ENCODE measurements at places on chromosomes 4 and X. TPM values are rescaled to one million over a fixed set of nuclear protein-coding genes. Genes with fewer than 3 reads are reported as not detected.
A peak's percentile ranks its signal among the peaks of the same experiment; 100 is the strongest.

The ARHGAP6 gene
- total RNA-seq, result not detected

GRCh38 chr4:41957634-41958033, 22.4 kb downstream of the TMEM33 start:
- DNase-seq, result no peak

The SASH3 gene
- total RNA-seq, result 98.7 TPM

DNA sequence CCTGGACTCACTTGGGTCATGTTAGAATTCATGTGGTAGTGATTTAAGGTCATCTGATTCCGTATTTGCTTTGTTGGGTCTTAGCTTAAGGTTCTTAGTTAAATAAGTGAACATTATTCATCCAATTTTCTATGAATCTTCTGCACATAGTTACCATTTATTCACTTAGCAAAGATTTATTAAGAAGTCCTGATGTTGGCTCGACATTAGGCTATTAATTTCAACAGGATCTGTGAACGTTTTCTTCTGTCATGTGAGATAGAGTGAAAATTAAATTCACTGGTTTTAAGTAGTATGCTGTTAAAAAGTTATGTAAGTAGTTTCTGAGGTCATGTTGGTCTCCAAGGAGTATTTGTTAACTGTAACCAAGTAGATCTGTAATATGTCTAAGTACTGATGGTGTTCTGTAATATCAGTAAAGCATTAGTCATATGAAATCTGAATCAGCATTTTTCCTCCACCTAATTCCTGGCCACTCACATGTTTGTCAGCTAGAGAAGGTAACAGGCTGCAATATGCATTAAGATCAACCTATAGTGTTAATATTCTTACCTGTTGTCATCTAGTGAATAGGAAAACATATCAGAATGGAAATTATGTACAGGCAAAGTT, 155.6 kb downstream of the PCDH7 start:
- no peak for DNase-seq

- no peak for DNase-seq
Measured at GRCh38 chr4:97144199-97144598, 999.1 kb downstream of the STPG2 start.

- no peak for DNase-seq
Measured at GRCh38 chr4:105232374-105232773, 85.7 kb downstream of the TET2 start.

DNA sequence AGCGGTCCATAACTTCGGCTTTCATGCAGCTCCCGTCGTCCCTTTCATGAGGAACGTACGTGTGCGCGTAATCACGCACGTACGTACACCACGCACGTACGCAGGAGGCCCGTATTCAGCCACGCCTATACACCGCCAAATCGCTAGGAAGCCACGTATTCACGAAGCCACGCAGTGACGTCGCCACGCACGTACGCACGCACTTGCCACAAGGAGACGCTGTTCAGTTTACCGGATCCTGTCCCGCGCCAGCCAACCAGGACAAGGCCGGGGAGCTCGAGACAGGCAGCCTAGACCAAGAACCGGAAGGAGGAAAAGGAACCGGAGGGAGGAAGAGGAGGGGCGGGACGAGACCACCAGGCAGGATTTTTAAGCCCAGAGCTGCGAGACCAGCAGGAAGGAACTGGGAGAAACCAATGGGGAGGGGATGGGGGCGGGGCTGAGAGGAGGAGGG, at the start of gene EOLA2:
Gene EOLA2, minus strand, starts transcription at position 65 of the 454 bp plus-strand sequence. CDS start 4,617 bp downstream, outside the sequence.
- peak; percentile 95 for DNase-seq

The FREM3 gene
- not detected for total RNA-seq

- DNase-seq, result no peak
Measured at GRCh38 chr4:152537881-152538280, 2.0 kb upstream of the FBXW7 start.

The MAP9 gene
- 6.2 TPM for total RNA-seq

DNA sequence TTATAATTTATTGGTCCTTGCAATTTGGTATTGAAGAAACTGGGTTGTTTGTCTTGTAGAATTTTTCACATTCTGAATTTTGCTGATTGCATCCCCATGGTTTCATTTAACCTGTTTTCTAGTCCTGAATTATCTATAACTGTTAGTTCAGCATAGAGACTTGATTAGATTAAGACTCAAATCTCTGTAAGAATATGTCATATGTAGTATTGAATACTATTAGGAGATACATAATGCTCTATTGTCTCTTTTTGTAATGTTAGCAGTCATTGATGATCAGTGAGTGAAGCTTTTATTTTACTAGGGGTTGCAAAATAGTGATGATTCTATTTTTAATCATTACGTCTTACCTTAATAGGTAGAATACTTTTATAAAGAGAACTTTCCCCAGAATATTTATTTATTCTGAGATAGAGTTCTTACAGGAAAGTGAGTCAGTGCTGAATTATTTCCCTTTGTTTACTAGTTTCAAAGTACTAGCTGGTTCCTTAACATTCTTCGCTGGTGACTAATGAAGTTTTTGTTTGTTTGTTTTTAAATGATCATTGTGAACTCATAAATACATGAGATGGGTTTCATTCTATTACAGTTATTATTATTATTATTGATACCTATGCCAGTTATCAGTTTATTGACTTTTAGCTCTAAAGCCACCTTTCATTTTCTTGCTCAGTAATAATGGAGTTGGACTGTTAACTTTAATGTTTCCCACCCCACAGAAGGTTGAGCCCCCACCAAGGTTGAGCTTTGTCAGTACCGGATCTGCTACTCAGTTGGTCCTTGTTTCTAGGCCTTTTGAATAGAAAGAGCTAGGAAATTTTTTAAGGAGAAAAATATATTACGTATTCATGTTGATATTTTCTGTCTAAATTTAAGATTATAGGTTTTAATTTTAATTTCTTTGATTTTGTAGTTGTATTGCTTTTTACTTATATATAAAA, 102.3 kb downstream of the LARP1B start:
- DNase-seq, result no peak

- DNase-seq, result no peak
Measured at GRCh38 chr4:94519925-94520789, 68.4 kb downstream of the PDLIM5 start.

The MGAT4D gene
- not detected for total RNA-seq

- DNase-seq, result peak; percentile 71
Measured at GRCh38 chrX:119118780-119119395, 8.7 kb downstream of the KIAA1210 start.

DNA sequence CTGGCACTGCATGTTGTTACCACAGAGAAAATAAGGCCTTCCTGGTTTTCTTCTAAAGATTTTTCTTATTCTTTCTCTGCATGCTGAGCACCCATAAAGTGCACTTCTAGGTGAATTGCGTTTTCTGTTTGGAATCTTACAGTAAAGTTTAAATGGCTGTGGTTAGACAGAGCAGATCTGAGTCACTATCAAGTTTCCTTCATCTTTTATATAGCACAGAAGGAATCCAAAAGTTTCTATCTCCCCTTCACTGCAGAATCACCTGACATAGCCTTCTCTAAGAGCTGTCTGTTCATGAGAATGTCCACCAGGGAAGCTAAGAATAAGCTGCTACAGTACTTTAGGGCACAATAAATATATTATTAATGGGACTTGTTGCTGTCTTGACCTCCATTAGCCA, 455.5 kb upstream of the FAM241A start:
- no peak for DNase-seq

- no peak for DNase-seq
Measured at GRCh38 chrX:77342004-77342403, 105.2 kb upstream of the FGF16 start.

The AP1S2 gene
- total RNA-seq, result 18.0 TPM

DNA sequence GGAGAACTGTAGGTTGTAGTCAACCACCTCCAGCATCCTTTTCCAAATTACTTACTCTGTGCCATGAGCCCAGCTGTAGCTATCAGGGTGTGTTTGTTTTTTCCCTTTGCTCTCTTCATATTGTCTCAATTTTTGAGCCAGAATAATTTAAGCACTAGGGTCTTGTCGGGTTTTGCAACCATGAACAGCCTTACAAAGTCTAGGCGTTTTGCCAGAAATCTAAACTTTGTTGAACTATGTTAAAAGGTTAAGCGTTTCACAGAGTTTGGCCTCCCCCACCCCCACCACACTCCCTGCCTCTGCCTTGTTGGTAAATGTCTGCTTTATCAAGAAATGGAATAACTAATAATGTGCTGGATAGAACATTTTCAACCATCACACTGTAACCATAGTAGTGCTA, 190.6 kb upstream of the TTC29 start:
- no peak for DNase-seq

DNA sequence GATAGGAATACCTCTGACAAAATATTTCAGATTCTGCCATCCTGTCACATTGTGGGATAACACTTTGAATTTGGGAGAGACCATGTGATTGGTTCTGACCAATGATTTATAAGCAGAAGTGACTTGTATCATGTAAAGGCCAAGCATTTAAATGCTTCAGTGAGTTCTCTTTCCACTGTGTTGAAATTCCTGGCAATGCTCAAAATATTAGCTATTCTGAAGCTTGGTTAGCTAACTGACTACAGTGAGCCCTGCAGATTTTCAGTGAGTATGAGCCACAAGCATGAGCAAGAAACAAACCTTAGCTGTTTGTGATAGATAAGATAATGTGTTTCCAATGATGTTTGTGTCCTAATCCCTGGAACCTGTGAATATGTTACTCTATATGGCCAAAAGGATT, 562.8 kb upstream of the AADAT start:
- DNase-seq, result no peak

The PRDM8 gene
- 0.29 TPM for total RNA-seq

GRCh38 chr4:7703688-7704087, 236.0 kb downstream of the AFAP1 start:
- no peak for DNase-seq

DNA sequence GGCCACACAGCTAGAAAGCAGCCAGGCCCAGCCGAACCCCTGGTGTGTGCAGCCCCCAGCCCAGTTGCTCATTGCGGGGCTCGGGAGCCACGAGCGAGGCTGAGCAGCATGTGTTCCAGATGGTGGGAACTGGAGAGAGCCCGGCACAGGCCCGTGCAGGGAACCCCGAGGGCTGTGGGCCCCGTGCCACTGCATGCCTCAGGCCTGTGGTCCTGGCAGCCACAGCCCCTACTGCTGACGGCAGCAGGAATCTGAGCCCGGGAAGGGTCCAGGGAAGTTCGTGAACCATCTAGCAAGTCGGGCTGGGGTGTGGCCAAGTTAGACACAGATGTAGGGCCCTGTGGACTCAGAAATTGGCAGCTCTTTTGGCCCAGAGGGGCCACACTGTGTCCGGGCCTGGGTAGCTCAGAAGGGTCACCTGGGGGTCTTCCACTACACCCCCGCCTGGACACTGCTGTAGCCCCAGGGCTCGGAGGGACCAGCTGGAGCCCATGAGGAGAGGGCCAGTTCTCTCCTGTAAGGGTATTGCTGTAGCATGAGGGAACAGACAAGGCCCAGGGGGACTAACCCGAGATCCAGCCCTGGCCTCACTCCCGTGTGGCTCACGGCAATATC, 12.1 kb downstream of the HTRA3 start:
- no peak for DNase-seq

The PPAT gene
- total RNA-seq, result 35.2 TPM

DNA sequence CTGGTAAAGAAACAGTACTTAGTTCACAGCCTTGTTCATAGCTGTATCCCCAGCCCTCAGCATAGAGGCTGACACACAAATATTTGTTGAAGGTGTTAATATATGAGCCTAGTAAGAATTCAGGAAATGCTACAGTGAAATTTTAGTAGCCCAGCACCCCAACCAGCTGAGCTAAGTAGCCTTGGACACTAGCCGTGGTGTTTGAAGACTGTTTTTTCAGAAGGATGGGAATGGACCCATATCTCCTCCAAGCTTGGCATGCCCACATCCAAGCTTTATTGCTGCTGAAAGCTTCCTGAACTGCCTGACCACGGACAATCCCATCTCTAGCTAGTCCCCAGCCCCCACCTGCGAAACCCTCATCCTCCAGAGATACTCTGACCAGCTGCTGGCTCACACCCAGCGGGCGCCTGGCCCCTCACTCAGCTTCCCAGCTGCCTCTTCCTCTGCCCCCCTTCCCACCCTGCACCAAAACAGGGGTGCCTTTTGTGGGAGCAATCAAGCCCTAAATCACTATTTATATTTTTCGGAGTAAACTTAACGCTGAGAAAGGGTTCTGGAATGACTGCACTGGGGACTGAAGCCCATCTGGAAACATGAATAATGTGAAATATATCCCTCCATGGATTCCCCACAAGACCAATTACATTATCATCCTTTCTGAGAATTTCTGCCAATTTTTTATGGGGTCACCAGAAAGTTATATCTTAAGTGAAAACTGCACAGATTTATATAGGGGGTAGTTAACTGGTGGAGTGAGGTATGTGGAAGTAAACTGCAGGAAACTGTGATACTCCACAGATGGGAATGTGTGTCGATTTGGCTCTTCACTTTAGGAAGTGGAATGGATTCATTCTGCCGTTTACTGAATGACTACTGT, 41.1 kb upstream of the CBR4 start:
- no peak for DNase-seq

The TREX2 gene
- 1.0 TPM for total RNA-seq

The OCRL gene
- 3.6 TPM for total RNA-seq

The PDGFC gene
- not detected for total RNA-seq

The SGMS2 gene
- not detected for total RNA-seq

The CORIN gene
- total RNA-seq, result not detected

The TMPRSS11F gene
- total RNA-seq, result not detected

The STK32B gene
- not detected for total RNA-seq

- no peak for DNase-seq
Measured at GRCh38 chr4:112526061-112526460, 10.1 kb upstream of the NEUROG2 start.

The GAGE12H gene
- not detected for total RNA-seq

DNA sequence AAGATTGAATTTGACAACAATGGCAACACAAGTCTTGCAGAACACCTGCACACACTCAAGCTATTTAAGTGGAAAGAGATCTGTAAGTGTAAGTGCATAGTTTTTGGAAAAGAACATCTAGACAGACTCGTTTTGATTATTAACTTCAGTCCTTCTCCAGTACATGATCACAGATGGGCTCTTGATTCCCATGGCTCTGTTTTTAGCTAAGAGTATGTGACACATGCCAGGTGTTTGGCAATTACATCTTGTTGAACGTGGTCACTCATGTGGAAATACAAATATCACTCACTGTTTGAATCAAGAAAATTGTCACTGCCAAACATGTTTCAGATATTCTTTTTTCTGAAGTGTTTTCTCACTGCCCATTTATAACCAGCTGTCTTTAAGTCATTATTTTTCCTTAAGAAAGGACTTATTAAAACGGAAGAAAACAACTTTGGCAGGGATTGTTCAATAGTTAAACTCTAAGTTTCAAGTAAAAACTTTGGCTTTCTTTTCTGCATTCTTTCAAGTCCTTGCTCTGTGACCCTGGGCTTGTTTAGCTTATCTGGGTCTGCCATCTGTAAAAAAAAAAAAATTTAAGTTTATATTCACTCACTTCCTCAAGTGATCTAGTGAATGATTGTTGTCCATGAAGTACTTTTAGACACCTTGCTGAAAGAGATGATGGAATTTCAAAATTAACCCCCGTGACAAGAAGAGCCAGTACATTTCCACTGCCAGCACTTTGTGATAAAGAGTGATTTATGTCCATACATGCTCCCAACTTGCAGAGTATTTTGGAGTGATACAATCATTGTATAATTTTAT, 125.4 kb downstream of the ATXN3L start:
- DNase-seq, result no peak

GRCh38 chr4:180350901-180351300, 1892.3 kb upstream of the TENM3 start:
- DNase-seq, result no peak
